ENCODE measurements at places on chromosomes 3 and 15. TPM values are rescaled to one million over a fixed set of nuclear protein-coding genes. Genes with fewer than 3 reads are reported as not detected.

The TRPM1 gene
- total RNA-seq = not detected

The RRP9 gene
- 7.0 TPM for total RNA-seq

The ADAMTS7 gene
- 85.9 TPM for total RNA-seq

The TMCO5A gene
- total RNA-seq = not detected

The EPHA3 gene
- 7.9 TPM for total RNA-seq

The SLC22A13 gene
- total RNA-seq = 0.29 TPM

The PLD1 gene
- total RNA-seq = 79.5 TPM

The RTP3 gene
- total RNA-seq = not detected

The VPS8 gene
- total RNA-seq = 39.7 TPM

The FBXO22 gene
- 22.8 TPM for total RNA-seq

The PSTPIP1 gene
- 2.9 TPM for total RNA-seq

The ALDH1A2 gene
- total RNA-seq = 69.0 TPM

The ARGFX gene
- total RNA-seq = not detected

The CNTN4 gene
- total RNA-seq = 3.8 TPM

The ZNF620 gene
- 3.1 TPM for total RNA-seq

The MORC1 gene
- total RNA-seq = not detected

The SENP8 gene
- 3.6 TPM for total RNA-seq

The GOLGA8S gene
- total RNA-seq = 0.86 TPM

The ZFAND6 gene
- 64.4 TPM for total RNA-seq

The ATOSA gene
- 33.1 TPM for total RNA-seq

The DLEC1 gene
- total RNA-seq = 1.0 TPM

The GRK7 gene
- total RNA-seq = not detected

The ULK3 gene
- total RNA-seq = 47.1 TPM

The TEX55 gene
- total RNA-seq = not detected

The OR5K2 gene
- total RNA-seq = not detected

The CYP1A2 gene
- total RNA-seq = not detected

The GOLGA8F gene
- not detected for total RNA-seq

The ANKRD63 gene
- 4.4 TPM for total RNA-seq

The SOX14 gene
- total RNA-seq = not detected

The GABRR3 gene
- total RNA-seq = not detected

The DLL4 gene
- 5.9 TPM for total RNA-seq

The GRAMD2A gene
- not detected for total RNA-seq

The CKMT1B gene
- total RNA-seq = 0.70 TPM

The SCN5A gene
- total RNA-seq = 150 TPM

The PTPRG gene
- 32.0 TPM for total RNA-seq

The AGTR1 gene
- 16.8 TPM for total RNA-seq

The PLOD2 gene
- total RNA-seq = 30.8 TPM

The RETNLB gene
- total RNA-seq = not detected

The CPNE9 gene
- 0.31 TPM for total RNA-seq

The SPATA12 gene
- not detected for total RNA-seq

The ADAMTS17 gene
- 4.4 TPM for total RNA-seq
